Hypothalamus (tissue), 51 donors: ENCODE measurements at places on chromosomes 6 and 20.

- no peak for DNase-seq
These were observed 56.3 kb downstream of the TSHZ2 start for GRCh38 chr20:53028337-53029007.

GRCh38 chr6:109186012-109186411, 90.7 kb downstream of the CEP57L1 start:
- no peak for DNase-seq

DNA sequence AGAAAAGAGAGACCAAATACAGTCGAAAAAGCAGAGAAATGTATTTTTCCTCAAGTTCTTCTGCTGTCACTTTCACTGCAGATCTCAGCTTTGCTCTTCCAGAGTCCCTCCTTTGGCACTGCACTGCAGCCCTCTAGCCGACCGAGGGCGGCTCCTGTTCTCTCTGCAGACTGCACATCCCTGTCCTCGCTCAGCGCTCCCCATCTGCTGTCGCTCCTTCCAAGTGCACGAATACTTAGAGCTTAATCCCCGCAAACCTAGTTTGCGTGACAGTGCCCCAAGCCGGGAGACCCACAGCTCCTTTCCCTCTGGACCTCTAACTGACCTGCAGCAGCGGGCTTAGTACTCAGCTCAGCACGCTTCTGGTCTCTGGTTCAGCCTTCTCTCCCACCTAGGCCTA, 15.2 kb downstream of the RPP21 start:
- DNase-seq = no peak

GRCh38 chr6:156123731-156124130, 653.4 kb upstream of the ARID1B start:
- no peak for DNase-seq

DNA sequence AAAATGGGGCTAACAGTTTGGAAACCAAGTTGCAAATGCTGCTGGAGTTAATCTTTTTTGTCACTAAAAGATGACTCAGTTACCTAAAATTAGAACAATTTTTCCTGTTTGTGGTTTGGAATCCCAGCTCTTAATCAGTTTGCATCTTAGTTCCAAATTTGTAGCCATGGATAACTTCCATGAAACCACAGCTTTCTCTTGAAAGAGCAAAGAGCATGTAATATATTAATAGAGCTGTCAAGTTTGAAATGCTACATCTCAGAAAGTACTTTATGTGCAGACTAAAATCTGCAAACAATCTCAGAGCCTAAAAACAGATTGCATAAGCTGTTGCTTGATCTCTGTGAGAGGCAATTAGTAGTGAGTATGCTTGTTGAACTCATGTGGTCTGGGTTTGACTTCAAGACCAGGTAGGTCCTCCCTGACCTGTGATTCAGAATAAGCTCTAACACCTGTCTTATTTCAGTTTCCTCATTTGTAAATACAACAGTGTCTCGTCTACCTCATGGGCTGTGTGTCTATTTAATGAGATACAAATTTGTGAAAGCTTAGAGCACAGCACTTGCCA, 23.5 kb downstream of the DHX35 start:
- DNase-seq = no peak

DNA sequence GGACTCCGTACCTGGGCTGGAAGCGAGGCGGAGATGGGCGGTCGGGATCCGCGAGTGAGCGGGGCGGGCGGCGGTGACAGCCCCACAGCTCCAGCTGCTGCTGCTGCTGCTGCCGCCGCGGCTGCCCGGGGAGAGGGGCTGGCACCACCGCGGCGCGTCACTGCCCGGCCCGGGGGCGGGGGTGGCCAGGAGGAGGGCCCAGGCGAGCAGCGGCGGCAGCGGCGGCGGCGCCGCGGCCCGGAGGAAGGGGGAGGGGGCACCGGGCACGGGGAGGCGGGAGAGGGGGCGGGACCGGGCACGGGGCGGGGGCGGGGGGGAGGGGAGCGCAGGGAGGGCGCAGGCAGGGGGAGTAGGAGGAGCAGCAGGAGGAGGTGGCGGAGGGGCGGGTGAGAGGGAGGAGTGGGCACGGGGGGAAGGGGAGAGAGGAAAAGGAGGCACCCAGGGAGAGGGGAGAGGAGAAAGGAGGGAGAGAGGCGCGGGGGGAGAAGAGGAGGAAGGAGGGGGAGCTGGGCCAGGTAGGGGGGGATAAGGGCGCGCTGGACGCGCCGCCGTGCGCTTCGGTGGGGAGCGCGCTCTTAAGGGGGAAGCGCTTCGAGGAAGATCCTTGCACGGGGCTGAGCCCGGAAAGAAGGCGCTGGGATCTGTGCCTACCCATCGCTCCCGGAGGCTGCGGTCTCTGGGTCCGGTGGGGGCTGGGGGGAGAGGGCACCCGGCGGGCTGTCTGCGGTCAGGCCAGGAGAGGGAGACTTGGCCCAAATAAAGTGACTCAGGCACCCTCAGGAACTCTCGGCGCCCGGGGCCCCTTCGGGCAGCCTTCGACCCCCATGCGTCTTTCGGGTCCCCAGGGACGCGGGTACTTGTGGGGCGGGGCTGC, 101.5 kb downstream of the NOL4L start:
- peak; percentile 29 for DNase-seq

DNA sequence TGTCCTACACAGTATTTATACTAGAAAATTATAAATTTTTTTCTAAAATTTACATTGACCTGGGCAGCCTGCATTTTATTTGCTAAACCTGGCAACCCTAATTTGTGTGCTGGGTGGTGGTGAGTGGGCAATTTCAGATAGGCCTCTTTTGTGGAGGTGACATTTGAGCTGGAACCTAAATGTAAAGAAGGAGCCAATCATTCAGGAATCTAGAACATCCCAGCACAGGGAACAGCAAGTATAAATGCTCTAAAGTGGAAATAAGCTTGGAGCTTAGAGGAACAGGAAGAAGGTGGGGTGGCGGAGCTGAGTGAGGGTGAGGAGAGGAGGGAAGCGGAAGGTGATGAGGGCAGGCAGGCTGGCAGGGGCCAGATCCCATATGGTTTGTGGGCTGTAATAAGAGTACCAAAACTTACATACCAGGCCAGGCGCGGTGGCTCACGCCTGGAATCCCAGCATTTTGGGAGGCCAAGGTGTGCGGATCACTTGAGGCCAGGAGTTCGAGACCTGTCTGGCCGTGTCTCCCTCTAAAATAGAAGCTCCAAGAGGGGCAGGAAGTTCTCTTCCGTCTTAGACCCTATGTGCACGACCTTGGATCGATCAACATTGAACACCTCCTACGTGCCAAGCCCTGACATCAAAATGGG, 549 bp upstream of the CSE1L start:
- DNase-seq = no peak

GRCh38 chr6:71072508-71072907, 115.6 kb upstream of the B3GAT2 start:
- no peak for DNase-seq

DNA sequence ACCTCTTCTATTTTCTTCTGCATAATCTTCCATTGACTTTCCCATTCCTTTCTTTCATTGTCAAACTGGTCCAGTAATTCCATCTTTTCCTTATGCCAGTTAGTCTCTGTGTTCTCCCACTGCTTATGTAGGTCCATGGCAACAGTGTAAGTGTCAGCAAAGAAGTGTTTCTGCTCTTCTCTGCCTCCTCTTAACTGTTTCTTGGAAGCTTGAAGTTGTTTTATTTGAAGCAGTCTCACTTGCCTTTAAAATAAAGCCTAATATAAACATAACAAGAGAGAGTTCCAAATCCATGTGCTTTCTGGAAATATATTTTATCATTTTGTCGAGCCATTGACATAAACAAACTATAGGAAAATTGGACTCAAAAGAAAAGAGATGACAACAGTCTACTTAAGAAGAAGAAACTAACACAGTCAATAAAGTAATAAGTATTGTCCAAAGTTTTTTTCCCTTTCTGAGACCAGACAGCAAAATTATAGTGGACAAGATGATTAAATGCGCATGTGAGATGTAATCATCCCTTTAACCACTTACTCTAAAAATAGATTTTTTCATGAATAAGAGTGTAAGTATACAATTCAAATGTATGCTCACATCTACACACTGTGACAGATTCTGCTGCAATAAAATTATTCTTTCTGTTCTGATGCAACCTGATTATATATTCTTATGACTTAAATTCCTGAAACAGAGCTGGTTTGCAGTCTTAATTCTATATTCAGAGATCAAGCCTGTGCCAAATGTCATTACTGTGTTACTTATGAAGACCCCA, 5.2 kb downstream of the KIAA0408 start:
- no peak for DNase-seq

- no peak for DNase-seq
These were observed 12.8 kb downstream of the ME1 start for GRCh38 chr6:83417880-83418663.

DNA sequence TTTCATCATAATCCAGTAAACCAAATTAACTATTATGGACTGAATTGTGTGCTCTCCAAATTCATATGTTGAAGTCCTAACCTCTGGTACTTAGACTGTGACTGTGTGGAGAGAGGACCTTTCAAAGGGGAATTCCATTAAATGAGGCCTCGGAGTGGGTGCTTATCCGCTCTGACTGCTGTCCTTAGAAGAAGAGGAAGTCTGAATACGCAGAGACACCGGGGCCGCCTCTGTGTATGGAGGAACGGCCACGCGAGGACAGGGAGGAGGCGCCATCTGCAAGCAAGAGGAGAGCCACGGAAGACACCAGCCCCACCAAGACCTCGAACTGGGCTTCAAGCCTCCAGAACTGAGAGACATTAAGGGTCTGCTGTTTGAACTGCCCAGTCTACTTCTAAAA, 35.6 kb upstream of the RPS6KA2 start:
- DNase-seq = no peak

DNA sequence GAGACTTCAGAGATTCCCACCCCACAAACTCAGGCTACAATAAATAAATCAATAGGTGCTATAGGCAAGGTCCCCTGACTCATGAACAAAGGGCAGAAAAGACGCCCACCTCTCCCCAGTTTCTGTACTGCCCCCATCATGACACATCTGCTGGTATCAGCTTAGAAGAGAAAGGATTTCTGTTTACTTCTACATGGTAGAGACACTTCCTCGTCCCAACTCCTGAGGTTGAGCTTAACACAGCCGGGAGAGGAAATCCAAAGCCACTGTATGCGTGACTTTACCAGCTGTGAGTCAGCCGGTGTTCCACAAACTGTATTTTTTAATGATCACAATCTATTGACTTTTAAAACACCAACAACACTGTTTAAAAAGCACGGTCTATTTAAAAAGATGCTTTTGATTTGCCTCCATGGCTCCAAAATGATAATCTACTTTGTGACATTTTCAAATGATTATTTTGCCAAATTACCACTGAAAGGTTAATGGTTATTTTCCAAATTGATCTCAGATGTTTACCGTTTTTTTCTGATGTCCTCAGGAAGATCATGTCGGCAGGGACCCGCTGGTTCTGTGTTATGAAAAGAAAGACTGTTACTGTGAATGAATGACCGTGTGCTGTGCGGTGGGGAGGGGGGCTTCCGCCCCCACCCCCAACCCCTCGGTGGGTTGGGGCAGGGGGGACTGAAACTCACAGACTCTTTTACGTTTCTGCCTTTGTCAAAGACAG, 72.5 kb downstream of the ATP9A start:
- no peak for DNase-seq

DNA sequence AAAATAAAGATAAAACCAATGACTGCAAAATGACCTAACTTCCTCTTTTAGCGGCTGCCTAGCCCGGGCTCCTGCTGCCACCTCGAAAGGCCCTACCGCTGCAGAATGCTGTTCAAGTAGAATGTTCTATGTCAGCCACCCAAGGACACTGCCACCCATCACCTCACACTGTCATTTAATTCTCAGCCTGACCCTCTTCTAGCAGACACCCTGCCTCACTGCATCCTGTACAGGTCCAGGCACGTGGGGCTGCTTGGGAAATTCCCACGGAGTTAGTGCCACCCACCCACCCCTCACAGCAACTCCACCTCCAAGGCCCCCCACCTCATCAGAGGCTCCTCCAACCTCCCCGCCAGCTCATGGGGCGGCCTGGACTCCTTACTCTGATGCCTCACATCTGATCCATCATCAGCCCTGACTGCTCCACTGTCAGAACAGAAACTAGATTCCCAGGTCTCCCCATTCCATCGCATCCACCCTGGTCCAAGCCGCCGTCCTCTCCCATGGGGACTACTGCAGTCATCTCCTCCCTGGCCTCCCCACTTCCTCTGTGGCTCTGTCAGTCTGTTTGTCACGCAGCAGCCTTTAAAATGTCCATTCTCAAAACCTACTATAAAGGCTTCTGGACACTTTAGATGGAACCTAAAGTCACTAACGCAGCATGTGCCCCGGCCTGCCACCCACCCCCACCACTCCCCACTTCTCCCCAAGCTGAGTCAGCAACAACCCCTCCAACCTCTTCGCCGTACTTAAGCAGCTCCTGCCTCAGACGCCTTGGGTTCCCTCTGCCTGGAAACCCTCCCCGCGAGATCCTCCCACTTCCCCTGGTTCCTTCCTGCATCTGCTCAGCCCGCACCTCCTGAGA, 17.0 kb downstream of the NFATC2 start:
- no peak for DNase-seq

- no peak for DNase-seq
These were observed 86.2 kb upstream of the BEND6 start for GRCh38 chr6:56868687-56869086.

GRCh38 chr20:53487461-53488200, 106.0 kb downstream of the ZNF217 start:
- DNase-seq = no peak

- DNase-seq = peak; percentile 35
These were observed 24.6 kb downstream of the RIPOR2 start for GRCh38 chr6:24910961-24911725.

GRCh38 chr6:117512056-117512828, 29.8 kb downstream of the DCBLD1 start:
- DNase-seq = no peak

DNA sequence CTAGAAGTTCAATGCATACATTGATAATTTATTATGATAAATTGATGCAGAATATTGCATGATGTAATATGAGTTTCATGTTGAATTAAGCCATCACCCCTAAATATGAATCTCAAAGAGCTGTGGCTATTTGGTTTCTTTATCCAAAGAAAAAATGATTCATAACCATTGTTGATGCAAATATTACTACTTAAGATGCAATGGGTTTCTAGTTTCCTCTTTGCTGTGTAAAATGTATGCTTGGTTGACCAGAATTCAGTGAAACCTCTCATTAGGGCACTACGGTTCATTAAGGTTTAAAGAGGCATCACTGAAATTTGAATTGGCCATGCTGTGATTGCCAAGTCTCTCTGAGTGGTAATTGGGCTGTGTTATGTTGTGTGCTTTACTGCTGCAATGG, 492.5 kb upstream of the FLRT3 start:
- DNase-seq = no peak

- no peak for DNase-seq
These were observed 44.5 kb upstream of the RPS6KA2 start for GRCh38 chr6:166671434-166672081.

DNA sequence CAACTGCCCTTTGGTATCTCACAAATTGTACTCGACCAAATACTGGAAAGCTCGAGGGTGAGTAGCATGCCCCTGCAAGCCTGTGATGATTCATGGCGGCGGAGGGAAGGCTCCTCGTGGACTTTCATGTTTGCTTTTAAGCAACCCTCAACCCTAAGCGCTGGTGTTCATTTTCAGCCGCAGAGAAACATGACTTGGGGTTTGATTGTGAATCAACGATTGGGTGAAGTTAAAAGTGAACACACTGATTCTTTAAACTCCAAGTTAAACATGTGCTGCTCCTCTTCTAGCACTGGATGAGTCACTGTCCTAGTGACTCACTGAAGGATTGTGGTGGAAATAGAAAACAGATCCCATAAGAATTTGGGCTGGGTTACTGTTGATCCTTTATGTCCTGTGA, 8.3 kb downstream of the CD109 start:
- no peak for DNase-seq
